ENCODE measurements at places on chromosomes 2 and 18.

DNA sequence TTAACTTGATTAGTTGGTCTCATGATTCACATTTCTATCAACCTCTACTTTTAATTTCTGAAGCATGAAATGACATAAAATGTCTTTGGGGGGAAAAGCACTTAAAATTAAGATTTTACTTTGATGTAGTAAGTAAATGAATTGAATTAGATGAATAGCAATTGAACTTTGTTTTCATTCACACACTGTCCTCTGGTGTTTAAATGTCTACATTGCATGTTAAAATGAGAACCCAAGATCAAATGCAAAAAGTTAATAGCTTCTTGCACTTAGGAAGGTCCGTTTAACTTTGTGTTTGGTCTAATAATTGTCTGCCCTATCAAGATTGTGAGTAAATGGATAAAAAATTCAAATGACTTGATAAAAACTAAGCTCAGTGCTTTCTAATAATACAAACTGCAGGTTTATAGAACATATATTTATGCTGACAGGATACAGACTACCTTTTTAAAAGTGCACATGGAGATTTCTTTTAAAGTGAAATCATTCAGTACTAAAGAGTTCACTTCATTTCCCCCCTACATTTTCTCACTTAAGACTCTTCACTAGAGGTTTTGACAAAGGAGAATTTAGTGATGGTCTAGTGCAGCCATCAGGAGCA is 156.2 kb upstream of the NABP1 start:
- no peak for DNase-seq

DNA sequence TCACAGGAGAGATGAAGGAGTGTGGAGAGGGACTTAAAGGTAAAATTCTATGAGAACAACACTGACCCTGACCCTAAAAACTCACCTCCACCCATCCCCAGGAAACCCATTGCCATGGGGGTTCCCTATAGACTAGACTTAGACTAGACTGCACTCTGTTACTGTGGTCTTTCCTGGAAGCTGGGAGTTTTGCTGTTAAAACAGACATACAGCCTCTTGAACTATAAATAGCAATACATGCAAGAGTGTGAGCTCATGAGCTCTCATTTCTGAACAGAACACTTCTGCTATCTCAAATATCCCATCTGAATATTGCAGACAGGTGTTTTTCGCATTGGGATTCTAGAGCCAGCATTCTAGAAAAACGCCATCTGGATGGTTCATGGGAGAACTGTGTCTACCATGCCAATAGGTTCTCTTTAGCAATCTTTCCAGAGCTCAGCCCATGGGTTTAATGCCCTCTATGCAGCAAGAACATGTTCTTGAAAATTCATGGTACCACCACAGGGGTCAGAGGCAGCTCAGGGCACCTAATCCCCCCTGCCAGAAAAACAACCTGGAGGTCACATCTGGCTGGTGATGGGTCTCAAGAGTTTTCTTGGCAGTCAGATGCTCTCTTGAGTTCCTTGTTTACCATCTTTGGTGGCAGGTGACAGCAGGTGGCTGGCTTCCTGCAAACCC is 51.9 kb downstream of the SLC14A2 start:
- no peak for DNase-seq

DNA sequence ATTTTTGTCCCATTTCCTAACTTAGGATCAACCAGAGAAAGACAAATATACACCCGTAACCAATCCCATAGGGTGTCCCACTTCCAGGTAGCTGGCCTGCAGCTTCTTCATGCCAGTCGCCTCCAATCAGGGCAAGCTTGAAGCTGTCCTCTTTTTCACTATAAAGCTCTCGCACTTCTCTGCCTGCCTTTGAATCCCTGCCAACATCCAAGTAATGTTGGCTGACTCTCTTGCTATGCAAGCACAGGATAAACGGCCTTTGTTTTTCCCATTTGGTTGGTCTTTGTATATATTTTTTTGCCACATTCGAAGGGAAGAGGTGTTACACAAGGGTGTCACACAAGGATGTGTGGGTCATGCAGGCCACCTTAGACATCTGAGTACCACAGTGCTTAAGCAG is 388.8 kb downstream of the CBLN2 start:
- no peak for DNase-seq

DNA sequence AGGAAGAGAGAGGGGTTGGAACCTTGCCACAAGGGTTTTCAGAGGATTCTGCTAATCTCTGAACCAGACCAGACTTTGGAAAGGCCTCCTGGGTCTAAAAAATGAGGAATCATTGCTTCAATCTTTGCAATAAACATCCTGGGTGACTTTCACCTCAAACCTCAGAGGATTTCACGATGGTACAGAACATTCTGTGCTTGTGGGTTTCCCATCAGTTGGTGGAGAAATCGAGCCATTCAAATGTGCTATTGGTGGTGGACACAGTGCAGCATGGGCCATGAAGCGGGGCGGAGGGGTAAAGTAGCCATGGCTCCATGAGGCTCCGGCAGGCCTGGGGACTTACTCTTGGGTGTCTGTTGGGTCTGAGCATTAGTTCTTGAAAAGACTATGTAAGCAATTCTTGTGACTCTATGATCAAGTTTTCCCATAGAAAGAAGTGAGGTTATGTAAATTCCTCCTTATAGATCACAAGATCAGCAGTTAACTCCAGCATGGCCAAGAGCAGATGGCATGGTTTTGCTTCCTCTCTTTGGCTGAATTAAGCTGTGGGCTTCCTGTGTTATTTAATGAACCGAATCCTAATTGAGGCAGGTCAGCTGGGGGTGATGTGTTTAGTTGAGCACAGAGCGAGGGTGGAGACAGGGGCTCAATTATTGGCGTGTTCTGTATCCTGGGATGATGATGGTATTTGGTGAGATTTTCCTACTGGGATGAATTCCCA is 1.9 kb upstream of the IL1R2 start:
- no peak for DNase-seq

DNA sequence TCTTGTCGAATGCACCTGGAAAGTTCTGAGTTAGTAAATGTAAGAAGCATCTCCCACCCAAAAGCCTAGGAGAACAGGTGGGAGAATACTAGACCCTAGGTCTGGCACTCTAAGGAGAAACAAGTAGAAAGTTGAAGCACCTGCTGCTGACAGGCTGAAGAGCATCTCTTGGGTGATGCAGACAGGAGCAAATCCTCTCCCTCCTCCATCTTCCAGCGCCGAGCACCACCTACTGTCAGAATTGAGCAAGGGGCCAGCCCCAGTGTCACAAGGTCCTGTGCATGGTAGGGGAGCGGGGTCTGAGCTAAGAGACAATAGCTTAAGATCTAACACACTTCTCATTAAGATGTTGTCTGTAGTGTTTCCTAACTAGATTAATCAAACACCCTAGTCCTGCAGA is 52.9 kb downstream of the HK2 start:
- no peak for DNase-seq

All from left forelimb (tissue), 1 donor.